ENCODE measurements at places on chromosomes 3 and 15. TPM values are rescaled to one million over a fixed set of nuclear protein-coding genes. Genes with fewer than 3 reads are reported as not detected.

Gene PLA1A
- total RNA-seq: not detected

Gene GRK7
- not detected for total RNA-seq

Gene CCR8
- not detected for total RNA-seq

Gene PATL2
- 0.11 TPM for total RNA-seq

Gene GRIP2
- total RNA-seq: not detected

Data from Daoy (cell line).